Globus pallidus (tissue), 1 donor: ENCODE measurements at places on chromosomes 5 and 9.
A peak's percentile ranks its signal among the peaks of the same experiment; 100 is the strongest.

- DNase-seq: no peak
Observed at GRCh38 chr9:82949203-82949602, 113.7 kb downstream of the RASEF start.

GRCh38 chr9:129145841-129146292, 32.2 kb downstream of the IER5L start:
- no peak for DNase-seq

- DNase-seq: no peak
Observed at GRCh38 chr5:27502236-27502635, 463.9 kb upstream of the CDH9 start.

- DNase-seq: peak; percentile 84
Observed at GRCh38 chr9:130701059-130702022, 7.8 kb downstream of the EXOSC2 start.

- DNase-seq: no peak
Observed at GRCh38 chr5:16855898-16856297, 80.2 kb downstream of the MYO10 start.

DNA sequence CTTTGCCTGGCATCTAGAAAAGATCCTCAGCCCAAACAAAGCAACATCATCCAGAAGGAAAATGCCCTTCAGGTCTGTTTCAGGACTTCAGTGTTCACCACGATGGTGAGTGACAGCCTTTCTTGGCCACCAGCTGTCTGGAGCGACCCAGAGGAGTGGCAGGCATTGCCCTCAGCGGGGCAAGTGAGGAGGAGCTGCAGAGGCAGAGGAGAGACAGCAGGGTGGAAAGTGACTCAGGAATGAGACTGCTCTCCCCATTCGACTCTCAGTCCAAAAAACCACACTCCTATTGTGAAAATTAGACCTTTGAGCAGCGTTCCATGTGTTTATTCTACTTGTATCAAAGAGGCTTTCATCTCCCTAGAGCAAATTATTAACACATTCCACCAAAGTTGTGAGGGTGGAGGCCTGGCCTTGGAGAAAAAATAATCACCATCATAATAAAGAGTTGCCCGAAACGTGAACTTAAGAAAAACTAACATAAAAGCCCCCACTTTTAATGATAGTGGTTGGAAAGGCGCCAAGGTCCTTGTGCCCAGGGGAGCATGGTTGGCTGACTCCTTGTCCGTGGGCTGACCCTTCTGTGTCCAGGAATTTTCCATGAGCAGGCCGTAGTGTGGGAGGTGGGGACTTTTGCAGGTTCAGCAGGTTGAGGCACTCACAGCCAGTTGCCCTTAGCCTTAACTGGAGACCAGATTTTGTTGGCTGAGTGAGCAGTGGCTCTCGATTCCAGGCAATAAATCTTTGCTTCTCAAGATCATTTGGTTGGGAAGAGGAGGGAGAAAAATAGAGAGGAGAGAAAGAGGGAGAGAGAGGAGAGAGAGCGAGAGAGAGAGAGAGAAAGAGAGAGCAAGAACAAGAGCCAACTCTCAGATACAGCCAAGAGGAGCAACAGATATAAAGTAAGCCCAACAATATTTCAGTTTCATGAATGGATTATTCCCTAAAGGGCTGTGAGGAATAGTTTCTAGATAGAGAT, 125.9 kb upstream of the ANKRD55 start:
- DNase-seq: no peak

DNA sequence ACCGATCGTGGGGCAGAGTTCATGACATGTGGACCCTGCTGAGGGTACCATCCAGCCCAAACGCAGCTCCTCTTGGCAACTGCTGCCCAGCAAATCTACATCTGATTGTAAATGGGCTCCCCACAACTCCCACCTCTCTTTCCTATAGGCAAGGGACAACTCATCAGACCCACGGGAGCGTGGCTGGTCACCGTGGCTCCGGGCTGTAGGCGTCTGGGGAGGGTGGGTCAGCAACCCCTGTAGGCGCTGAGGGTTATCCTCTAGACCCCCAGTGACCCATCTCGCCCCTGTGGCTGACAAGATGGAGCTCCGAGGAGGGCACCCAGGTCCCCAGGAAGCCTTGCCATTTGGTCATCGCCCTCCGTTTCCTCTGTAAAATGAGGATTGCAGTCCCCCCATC, 122.4 kb downstream of the ZNF354C start:
- no peak for DNase-seq

DNA sequence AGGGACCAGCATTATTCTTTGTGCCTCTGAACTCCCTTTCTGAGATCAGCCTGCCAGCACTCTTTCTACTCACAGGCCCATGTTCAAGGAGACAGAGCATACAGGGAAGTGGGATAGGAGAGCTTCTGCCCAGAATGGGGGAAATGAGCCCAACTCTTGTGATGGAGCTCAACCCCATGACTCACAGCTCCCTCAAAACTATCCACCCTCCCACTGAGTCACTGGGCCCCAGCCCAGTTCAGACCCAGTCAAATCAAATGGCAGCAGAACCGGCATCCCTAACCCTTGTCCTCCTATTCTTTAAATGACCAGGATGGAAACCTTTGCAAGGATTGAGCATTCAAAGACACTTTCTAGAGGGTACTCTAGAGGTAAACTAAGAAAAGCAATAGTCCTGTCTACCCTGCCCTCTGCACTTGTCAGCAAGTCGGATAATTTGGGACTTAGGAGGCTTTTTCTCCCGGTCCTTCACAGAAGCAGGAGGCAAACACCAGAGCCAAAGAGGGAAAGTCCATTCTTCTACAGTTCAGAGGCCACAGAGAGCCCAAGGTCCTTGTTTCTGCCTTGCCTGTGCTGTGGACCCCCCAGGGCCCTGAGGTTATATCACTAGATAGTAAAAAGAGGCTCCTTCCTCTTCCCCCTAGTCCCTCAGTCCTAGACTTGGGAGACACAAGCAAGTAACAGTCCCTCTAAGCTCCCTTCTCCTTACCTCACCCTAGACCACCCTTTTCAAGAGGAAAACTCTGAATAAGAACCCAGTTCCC, 3.2 kb downstream of the ATOSB start:
- no peak for DNase-seq

- DNase-seq: no peak
Observed at GRCh38 chr9:21557428-21557768, 75.3 kb upstream of the IFNE start.

DNA sequence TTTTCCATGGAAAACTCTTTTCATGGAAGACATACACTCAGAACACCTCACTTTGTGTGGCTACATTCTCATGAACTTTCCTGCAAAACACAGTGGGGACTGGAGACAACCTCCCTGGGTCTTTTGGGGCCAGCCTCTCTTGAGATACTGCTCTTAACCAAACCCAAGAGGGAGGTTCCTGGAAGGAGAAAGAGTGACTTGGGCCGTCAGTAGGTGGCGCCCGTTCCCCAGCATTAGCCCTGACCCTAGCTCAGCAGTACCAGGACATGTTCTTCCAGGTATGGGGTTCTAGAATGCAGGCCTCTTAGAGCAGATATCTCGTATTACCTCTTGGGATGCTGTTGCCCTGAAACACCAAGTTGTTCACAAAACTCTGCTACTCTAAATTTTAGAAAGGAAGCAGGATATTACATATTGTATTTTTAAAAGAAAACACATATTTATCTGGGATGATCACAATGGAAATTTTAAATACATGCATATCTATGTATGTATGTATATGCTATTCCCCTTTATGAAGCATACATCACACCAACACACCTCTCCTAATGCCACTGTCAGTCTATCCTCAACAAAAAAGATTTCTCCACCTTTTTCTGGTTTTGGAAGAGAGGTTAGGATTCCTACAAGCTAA, 15.8 kb upstream of the GLIS3 start:
- DNase-seq: peak; percentile 72

- DNase-seq: no peak
Observed at GRCh38 chr5:41196197-41196596, 17.1 kb downstream of the C6 start.

DNA sequence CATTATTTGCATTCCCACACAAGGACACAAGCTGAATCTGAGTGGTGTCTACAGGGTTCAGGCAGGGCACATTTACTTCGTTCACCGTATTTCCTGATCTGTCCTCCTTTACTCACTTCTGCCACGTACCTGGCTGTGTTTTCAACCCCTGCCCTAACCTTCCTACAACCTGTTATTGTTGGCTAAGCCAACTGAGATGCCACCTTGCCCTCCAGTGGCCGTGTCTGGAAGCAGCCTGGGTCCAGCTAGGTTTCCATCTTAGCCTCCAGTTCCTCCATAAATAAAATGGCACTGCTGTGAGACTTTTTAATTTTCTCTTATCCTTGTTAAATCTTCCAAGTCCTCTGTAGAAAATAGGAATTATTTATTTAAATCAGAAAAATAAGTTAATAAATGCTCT, 64.8 kb downstream of the ATP10B start:
- no peak for DNase-seq

DNA sequence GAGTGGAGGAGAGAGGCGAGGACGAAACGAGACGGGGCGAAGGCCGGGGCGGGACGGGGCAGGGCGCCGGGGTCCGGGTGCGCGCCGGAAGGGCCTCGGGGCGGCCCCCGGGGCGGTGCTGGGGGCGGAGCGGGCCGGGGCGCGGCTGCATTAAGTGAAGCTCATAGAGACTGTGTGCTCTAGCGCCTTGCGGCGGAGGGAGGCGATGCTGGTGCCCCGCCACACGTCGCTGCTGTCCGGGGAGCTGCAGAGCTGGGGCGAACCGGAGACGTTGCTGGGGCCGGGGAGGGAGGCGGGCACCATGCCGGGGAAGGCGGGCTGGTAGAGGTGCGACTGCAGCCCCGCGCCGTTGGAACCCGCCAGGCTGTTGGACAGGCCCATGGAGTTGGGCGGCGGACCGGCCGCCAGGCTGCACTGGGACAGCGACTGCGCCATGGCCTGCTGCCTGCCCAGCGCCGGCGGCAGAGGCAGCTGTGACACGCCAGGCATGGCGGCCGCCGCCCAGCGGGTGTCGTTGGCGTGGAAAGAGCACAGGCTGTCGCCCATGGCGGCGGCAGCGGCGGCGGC, 8.3 kb downstream of the OTP start:
- no peak for DNase-seq

DNA sequence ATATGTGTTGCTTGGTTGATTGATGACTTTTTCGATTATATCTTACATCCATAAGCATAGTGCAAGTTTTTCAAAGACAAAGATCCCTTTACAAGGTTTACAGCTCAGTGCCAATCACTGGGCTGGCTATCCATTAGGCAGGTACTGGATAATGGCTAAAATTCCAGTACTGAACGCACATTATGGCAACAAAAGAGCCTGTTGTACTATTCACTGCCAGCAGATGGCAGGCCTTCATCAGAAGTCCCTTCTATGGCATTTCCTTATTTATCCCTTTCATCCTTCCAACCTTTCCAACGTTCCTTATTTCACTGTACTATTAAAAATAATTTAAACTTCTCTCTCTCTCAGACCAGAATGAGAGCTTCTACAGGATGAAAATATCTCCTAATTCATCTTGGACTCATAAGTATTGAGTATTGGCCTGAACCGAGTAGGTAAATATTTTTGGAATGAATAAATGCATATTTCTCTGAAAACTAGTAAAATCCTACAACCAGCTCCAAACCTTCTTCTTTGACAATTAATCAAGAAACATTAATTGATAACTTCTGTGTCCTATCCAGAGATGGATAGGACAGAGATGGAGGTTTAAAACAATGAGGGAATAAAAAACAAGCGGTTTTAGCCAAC, 6.7 kb upstream of the WNT8A start:
- DNase-seq: peak; percentile 64

DNA sequence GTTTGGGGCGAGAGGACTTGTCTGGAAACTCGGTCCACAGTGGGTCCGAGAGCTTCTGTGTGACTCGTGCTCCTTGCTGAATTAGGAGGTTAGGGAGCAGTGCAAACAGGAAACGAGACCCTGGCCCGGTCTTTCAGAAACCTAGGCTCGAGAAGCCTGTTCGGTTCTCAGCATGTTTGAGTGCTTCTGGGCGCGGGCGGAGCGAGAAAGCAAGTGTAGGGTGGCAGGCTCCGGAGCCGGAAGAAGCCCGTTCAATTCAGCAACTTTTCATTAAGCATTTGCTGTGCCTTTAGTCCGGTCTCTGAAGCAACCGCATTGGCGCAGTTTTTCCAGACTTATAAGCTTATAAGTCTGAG, 547 bp downstream of the CLTA start:
- DNase-seq: no peak

DNA sequence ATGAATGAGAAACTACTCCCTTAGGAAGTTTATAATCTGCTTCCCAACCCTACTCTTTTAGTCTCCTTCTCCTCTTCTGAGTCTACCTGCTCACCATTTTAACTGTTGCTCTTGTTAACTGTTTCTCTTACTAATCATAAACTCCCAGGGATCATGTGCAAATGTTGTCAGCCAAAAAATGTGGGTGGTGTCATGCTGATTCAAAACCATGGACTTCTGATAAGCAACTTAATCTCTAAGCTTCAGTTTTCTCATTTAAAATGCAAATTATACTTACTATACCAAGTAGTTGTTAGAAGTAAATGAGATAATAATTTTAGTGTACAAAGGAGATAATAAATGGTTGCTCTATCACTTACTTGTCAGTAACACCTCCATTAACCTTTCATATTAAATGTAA, 45.9 kb upstream of the TLX3 start:
- DNase-seq: no peak

DNA sequence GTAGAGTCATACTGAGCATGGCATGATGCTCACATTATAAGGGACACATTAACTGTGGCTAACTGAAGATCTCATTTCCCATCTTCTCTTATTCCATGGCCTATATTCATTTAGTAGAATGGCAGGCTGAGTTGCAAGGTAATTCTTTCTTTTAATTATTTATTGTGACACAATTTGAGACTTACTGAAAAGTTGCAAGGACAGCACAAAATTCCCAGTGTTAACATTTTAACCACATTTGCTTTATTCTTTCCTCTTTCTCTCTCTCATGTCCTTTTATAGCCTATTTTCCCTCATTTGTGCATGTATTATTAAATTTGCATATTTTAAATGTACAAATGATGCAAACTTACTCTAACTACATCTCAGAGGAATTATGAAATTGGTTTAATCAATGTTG, 366.1 kb upstream of the RPS23 start:
- no peak for DNase-seq

DNA sequence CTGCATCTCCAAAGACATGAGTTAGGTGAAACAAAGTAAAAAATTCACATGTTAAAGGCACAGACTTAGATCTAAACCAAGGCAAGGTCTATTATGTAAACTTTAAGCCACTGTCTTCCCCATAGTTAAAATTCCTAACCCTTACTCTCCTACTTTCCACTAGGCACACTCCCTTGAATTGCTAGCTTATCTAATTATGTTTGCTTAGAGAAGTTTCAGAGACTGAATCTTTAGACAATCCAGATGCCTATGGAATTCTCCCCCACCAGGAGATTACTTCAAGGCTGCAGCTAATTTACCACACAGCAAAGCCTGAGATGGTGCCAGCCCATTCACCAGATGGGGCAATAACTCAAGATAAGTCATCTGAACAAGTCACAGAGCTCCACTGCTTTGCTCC, 803.1 kb upstream of the COX7C start:
- DNase-seq: no peak

DNA sequence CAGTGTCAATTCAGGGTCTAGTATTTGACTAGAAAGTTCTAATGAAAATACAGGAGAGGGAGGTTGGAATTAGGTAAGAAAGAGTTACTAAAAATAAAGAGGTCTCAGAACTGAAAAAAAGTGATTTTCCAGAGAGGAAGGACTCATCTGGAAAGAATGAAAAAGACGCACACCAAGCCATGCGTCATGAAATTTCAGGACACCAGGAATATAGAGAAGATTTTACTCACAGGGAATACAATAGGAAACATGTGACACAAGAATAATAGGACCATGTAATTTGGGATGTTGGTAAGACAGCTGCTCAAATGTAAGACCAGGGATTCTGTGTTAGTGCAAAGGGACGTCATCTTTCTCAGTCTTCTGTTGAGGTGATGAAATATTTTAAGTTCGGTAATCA, 224.7 kb downstream of the GDNF start:
- DNase-seq: no peak
